ENCODE measurements at places on chromosomes 5 and 9.
A peak's percentile ranks its signal among the peaks of the same experiment; 100 is the strongest.

DNA sequence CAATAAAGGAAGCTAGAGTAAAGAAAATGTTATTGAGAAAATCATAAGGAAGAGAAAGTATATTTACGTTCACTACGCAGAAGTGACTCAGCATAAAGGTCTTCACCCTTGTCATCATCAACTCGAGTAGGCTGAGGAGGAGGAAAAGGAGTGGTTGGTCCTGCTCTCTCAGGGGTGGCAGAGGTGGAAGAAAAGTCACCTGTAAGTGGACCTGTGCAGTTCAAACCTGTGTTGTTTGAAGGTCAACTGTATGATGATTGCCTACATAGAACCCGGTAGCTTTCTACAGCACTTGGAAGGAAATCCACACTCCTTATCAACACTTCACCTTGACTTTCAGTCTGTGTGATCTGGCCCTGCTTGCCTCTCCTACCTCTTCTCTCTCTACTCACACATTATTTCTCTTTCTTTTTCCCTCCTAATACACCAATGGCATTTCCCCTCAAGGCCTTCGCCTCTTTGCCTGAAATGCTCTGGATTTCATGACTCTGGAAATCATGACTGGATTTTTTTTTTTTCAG is 109.3 kb upstream of the CPEB4 start:
- DNase-seq, result no peak

DNA sequence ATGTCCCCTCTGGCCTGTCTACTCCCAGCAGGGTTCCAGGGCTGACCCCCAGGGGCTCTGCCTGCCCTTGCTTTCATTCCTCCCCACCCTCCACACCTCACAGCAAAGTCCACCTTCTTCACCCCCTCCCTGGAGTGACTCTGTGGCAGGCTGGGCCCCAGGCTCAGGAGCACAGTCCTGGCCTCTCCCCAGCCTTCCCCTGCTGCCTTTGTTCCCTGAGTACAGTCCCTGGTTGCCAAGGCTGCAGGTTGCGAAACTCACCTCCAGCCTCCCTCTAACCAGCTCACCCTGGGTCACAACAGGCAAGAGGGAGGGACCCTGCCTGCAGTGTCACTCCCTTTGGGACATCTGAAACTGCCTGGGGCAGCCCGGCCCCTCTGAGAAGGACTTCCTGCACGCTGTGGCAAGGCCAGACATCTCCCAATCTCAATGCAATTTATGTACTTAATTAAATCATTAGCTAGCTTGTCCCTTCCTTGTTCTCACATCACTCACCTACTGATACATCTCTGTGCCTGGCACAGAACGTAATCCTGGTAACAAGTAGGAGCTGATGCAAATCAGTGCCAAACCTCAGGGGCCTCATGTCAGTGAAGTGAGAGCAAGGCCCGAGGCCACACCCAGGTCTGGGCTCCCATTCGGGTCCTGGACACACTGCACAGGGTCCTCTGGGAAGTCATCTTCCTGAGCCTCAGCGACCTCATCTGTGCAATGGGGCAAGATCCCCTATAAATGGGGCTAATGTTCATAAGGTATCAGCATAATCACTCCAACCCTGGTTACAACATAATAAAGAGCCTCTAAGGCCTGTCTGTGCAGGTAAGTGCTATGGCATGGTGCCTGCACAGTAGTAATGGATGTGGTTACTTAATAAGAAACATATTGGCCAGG is 27.3 kb upstream of the TRIM14 start:
- DNase-seq, result peak; percentile 17

DNA sequence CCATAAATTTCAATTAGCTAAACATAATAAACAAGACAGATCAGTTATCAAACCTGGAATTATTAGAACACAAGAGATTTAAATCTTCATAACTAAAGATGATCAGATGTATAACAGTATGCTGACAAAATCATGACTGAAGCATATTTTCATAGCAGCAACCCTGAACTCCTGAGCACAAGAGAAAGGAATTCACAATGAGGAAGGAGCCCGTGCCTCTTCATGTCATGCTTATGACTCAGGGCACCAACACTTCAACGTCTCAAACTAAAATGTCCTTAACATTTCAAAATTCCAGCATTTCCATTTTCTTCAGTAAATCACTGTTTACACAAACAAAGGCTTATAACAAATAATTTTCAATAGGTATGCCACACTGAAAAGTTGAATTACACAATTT is 6.7 kb downstream of the AP3B1 start:
- DNase-seq, result peak; percentile 58

GRCh38 chr9:87874304-87874623 is 8.4 kb upstream of the SPATA31E1 start:
- no peak for DNase-seq

DNA sequence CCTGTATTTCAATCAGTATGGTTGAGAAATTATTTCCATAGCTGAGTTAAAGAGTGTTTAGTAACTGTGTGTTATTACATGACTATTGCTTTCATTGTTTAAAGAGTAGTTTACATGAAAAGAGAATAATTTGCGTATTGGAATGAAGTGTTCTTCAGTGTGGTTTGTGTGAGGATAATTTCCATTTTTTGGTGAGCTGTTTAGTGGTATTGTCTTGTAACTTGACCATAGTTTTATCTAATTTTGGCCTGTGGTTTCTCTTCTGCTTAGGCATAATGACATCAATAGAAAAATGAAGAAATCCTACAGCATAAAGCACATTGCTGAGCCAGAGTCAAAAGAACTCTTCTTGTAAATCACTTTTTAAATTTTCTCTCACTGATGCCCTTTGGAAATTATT is 151.2 kb downstream of the SNCAIP start:
- DNase-seq, result peak; percentile 41

GRCh38 chr5:1498623-1499416 is 24.9 kb downstream of the LPCAT1 start:
- no peak for DNase-seq

DNA sequence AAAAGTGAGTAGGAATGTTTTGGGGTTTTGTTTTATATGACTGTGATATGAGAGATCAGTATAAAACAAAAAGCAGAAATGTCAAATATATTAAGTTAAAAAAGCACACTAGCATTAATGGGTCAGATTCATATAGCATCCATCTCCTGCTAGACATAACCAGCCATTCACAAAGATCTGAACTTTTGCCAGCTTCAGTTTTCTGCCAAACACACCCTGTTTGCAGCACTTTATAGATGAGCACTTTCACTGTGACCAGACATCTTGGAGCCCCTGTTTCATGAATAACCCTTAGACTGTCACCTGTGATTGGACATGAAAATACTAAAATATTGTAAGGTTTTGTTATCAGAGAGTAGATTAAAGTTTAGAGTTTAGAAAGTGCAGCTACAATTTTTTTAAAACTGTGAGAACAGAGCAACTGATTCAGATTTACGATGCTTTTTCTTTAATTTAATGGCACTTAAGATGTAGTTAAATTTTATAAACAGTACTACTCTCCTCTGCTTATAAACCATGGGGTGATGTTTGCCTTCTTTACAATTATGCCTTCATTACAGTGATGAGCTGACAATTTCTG is 142.6 kb downstream of the KCTD16 start:
- no peak for DNase-seq

DNA sequence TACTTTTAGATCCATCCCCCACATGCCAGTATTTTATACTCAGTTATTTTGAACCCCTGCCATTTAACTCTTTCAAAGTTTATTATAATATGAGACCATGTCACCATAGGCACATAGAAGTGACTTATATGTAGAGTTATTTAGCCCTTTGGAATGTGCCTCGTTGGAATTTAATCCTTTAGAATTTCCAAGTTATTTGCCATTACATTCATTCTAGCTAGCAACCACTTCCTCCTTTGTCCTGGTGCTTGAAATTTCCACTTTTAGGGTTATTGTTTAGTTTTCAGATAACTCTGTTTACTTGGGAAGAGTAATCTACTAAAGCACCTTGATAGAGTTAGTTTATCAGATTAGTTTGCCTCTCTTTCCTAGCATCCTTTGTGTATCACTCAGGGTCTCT is 82.8 kb upstream of the TLE1 start:
- DNase-seq, result no peak

- DNase-seq, result no peak
These were observed 22.9 kb downstream of the NUDT12 start for GRCh38 chr5:103539376-103540330.

DNA sequence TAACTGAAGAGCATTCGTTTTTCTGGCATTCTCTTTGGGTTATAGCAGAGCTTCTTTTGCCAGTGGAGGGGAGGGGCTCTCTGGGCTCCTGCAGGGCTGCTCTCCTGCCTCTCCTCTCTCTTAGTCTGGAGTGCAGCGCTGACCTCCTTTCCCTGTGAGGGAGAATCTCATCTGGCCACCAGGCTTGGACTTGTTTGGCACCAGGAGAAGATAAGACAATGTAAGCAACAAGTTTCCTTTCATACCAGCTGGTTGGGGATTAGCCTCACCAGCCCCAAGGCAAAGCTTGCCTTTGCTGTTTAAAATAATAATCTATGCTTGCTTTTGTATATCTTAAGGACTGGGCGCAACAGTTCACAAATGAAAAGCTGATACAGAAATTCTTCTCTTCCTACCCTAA is 196.4 kb downstream of the TLE4 start:
- no peak for DNase-seq

DNA sequence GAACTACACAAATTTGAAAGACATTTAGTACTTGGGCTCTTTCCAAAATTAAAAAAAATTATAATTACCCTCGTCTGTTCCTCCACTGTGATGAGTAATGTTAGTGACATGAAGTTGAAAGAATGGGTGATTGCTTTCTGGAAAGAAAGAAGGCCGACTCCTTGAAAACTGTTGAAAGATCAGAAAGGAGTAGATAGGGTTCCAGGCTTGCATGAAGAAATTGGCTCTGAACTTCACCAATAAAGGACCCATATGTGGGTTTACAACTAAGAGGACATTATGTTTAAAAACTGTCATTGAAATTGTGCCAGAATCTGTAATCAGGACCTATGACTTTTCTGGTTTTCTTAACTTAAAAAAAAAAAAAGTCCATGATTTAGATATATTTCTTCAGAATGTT is 20.7 kb upstream of the MOCS2 start:
- no peak for DNase-seq

DNA sequence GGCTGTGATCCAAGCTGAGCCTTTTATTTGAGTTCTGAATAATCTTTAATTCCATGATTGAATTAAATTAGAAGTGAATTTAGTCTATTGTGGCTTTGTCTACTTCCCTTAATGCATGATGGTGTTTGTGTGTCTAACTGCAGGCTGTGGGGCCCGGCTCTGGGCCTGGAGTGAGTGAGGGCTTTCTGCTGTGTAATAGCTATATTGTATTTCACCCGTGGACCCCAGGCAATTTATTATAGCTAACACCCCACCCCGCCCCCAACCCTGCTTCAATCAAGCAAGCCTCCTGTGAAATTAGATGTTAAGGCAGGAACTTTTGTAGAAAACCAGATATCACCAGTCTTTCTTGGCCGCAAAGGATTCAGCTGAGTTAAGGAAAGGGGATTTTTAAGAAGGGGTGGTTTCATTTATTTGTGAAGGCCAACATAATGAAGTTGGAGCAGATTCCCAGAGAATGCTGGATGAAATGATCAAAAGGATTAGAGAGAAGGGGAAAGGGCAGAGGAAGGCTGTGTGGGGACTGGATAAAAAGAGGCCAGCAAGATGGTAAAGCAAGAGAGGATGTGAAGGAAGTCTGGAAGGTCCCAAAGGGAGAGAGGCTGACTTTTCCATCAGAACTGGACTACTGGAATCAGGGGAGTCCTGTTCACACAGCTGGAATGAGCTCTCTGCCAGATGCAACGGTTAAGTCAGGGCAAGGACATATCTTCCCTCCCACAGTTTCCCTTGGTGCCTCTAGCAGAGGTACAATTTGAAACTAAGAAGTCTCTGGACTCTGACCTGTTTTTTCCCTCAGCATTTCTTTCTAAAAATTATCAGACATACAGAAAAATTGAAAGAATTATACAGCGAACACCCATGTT is 125.3 kb upstream of the SAP30L start:
- DNase-seq, result no peak
